Esophagus squamous epithelium (tissue), 5 donors: ENCODE measurements at places on chromosomes 16 and 17.

GRCh38 chr17:33520426-33521330 lies 227.6 kb upstream of the ASIC2 start:
- H3K4me1 ChIP-seq: no peaks in the 10 kb centered on the region
- no peak overlapping the region for H3K4me3 ChIP-seq
- DNase-seq: no peak
- no peak overlapping the region for H3K27ac ChIP-seq
- no peaks in the 10 kb centered on the region for H3K27me3 ChIP-seq

DNA sequence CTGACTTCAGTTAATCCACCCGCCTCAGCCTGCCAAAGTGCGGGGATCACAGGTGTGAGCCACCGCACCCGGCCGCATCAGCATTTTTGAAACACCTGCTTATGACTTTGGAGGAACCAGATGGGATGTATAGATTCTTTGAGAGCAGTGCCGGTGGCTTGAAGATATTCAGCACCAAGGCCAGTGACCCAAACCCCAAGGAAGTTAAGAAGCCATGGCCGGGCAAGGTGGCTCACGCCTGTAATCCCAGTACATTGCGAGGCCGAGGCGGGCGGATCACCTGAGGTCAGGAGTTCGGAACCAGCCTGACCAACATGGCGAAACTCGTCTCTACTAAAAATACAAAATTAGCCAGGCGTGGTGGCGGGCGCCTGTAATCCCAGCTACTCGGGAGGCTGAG lies 43.9 kb downstream of the TRARG1 start:
- H3K4me1 ChIP-seq: no peaks in the 10 kb centered on the region
- H3K27me3 ChIP-seq: no peaks in the 10 kb centered on the region
- H3K36me3 ChIP-seq: no peaks in the 10 kb centered on the region
- H3K4me3 ChIP-seq: no peak overlapping the region
- DNase-seq: no peak

DNA sequence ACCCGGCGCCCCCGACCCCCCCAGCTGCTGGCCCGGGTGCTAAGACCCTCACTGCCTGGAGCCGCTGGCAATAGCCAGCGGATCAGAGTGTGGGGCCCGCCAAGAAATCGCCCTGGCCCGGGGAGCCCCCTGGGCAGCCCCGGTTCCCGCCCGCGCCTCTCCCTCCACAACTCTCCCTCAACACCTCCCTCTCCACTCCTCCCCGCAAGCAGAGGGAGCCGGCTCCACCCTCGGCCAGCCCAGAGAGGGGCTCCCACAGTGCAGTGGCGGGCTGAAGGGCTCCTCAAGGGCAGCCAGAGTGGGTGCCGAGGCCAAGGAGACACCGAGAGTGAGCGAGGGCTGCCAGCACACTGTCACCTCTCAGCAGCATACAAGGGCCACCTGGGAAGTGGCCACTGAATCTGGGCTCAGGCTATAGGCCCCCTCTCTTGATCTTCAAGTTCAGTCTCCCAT lies 385.5 kb downstream of the SEC14L1 start:
- H3K4me3 ChIP-seq: no peak overlapping the region
- H3K27ac ChIP-seq: no peak overlapping the region
- no peak for DNase-seq
- H3K36me3 ChIP-seq: no peaks in the 10 kb centered on the region
- H3K27me3 ChIP-seq: no peaks in the 10 kb centered on the region

GRCh38 chr16:30724641-30725417 lies 23.4 kb upstream of the PHKG2 start:
- peak overlapping the region; percentile 42 for H3K27ac ChIP-seq
- peaks cover 70% of the 10 kb centered on the region for H3K36me3 ChIP-seq
- no peak overlapping the region for H3K4me3 ChIP-seq
- no peaks in the 10 kb centered on the region for H3K4me1 ChIP-seq

GRCh38 chr16:2924901-2925755 lies 13.4 kb downstream of the FLYWCH1 start:
- H3K4me3 ChIP-seq: no peak overlapping the region
- H3K27me3 ChIP-seq: no peaks in the 10 kb centered on the region
- no peak overlapping the region for H3K27ac ChIP-seq
- peaks cover 30% of the 10 kb centered on the region for H3K4me1 ChIP-seq
- DNase-seq: no peak

GRCh38 chr17:57045868-57046704 lies 39.0 kb upstream of the AKAP1 start:
- no peak overlapping the region for H3K27ac ChIP-seq
- H3K27me3 ChIP-seq: no peaks in the 10 kb centered on the region
- H3K4me3 ChIP-seq: peak overlapping the region; percentile 33
- H3K36me3 ChIP-seq: no peaks in the 10 kb centered on the region
- no peaks in the 10 kb centered on the region for H3K4me1 ChIP-seq
- no peak for DNase-seq

- no peak for DNase-seq
- peaks cover 10% of the 10 kb centered on the region for H3K4me1 ChIP-seq
- H3K36me3 ChIP-seq: peaks cover 72% of the 10 kb centered on the region
- no peak overlapping the region for H3K27ac ChIP-seq
Observed at GRCh38 chr17:18017958-18018357, 21.0 kb downstream of the ATPAF2 start.

DNA sequence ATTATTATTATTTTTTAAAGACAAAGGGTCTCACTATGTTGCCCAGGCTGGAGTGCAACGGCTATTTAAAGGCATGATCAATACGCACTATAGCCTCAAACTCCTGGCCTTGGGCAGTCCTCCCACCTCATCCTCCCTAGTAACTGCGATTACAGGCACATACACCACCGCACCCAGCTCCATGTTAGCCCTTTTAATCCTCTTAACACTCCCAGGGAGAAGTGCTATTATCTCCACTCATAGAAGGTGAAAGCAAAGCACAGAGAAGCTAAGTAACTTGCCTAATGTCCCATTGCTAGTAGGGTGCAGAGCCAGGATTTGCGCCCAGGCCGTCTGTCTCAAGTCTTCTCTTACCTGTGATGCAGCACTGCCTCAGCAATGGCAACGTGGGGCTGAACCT lies 5.0 kb downstream of the HAS3 start:
- H3K4me3 ChIP-seq: no peak overlapping the region
- H3K27ac ChIP-seq: no peak overlapping the region
- no peak for DNase-seq
- peaks cover 27% of the 10 kb centered on the region for H3K36me3 ChIP-seq
- peaks cover 71% of the 10 kb centered on the region for H3K4me1 ChIP-seq
- no peaks in the 10 kb centered on the region for H3K27me3 ChIP-seq

DNA sequence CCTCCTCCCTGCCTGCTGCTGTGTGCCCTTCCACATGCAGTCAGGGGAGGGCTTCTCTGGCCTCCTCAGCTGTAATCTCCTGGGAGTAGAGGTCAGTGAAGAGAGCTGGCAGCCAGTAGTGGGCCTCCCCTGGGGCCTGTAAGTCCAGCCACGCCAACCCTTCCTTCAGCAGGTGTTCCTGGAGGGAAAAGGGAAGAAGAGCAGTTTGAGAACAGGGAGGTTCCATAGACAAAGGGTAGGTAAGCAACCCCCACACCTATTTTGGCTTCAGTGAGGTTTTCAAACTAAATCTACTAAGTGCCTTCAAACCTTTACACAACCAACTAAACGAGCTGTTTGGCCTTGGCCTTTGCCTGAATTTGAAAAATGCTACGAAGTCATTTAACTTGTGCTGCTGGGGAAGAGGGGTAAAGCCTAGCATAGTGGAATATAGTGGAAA lies 14.2 kb downstream of the SNF8 start:
- no peak overlapping the region for H3K27ac ChIP-seq
- no peak for DNase-seq
- peaks cover 21% of the 10 kb centered on the region for H3K36me3 ChIP-seq
- no peaks in the 10 kb centered on the region for H3K27me3 ChIP-seq
- H3K4me3 ChIP-seq: no peak overlapping the region
- H3K4me1 ChIP-seq: peaks cover 12% of the 10 kb centered on the region

GRCh38 chr16:641326-642188 lies at the start of gene MCRIP2:
MCRIP2 (plus strand) TSS chr16:641828; CDS start chr16:641992, 164 bp downstream.
- H3K4me1 ChIP-seq: peaks cover 69% of the 10 kb centered on the region
- peak within 1 kb of the TSS; percentile 76 for H3K27ac ChIP-seq
- no peak for DNase-seq
- H3K4me3 ChIP-seq: peak within 1 kb of the TSS; percentile 97

DNA sequence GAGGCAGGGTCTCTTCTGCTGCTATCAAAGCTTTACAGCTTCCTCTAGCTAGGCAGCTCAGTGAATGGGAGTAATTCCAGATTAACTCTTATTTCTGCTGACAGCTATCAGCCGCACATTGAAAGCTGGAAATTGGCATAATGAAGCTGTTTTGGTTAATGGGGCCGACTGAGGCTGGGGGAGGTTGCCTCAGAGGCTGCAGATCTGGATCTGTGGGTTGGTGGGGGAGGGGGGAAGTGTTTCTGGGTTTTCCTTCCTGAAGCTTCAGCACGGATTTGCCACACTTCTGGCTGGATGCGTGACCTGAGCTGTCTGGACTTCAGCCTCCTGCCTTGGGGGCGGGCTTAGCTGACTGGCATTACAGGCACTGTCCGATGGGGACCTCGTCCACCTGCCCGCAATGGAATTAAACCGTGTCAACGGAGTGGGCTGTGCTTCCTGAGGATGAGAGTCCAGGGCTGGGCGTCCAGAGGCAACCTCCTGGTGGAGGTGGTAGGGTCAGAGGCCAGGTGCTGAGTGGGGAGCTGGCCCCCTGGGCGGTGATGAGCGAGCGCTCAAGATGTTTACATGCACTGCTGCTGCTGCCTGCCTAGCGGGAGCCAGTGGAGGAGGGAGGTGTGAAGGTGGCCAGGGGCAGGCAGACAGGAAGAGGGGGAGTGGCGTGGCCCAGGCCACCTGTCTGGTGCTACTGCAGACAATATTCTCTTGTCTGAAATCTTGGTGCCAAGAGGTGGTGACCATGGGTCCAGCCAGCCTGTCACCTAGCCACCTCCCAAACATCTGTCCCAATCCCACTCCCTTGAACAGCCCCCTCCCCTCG lies 6.7 kb upstream of the ABCC3 start:
- no peaks in the 10 kb centered on the region for H3K27me3 ChIP-seq
- no peak for DNase-seq
- no peaks in the 10 kb centered on the region for H3K4me1 ChIP-seq
- H3K27ac ChIP-seq: no peak overlapping the region
- H3K36me3 ChIP-seq: no peaks in the 10 kb centered on the region

DNA sequence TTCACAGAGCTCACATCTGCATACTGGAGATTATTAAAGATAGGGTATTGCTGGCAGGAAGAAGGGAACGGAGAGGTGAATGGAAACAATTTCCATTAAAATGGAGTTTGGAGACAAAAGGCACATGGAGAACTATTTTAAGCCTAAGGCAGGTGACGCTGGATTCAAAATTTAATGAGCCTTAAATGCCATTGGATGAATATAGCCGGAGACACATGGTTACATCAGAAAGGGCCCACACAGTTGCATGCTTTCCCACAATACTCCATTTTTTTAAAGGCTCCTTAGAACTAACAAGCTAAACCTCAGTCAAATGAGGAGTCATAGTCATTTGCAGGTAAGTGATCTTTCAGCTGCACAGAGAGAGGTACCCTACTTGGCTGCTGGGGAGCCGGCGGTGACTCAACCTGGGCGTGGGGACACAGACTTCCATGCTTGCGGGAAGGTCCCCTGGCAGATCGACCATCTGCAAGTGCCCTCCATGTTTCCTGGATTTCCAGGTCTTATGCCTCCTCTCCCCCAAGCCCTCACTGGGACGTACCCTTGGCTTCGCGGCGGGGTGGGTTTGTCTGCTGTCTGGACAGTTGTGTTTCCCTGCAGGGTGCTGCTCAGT lies 259.2 kb downstream of the CBLN1 start:
- no peak for DNase-seq
- no peaks in the 10 kb centered on the region for H3K27me3 ChIP-seq
- no peak overlapping the region for H3K4me3 ChIP-seq
- H3K36me3 ChIP-seq: no peaks in the 10 kb centered on the region

GRCh38 chr16:10641953-10642949 lies 52.5 kb downstream of the TEKT5 start:
- H3K36me3 ChIP-seq: no peaks in the 10 kb centered on the region
- H3K27me3 ChIP-seq: no peaks in the 10 kb centered on the region
- H3K4me3 ChIP-seq: no peak overlapping the region
- H3K4me1 ChIP-seq: peaks cover 7% of the 10 kb centered on the region
- DNase-seq: no peak

DNA sequence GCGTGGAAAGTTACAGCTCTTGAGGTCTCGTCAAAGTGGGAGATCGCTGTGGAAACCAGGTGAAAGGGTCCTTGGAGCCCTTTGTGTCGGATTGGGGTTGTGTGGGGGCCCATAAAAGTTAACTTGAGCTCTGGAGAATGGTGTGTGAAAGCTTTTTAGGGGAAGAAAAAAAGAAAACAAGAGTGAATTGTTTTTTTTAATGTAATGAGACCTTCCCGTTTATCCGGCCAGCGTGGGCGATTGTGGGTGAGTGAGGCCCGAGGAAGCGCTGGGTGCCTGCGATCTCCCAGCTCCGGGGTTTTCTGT lies 150.6 kb downstream of the MSI2 start:
- no peak overlapping the region for H3K27ac ChIP-seq
- peaks cover 25% of the 10 kb centered on the region for H3K36me3 ChIP-seq
- DNase-seq: no peak
- no peak overlapping the region for H3K4me3 ChIP-seq

DNA sequence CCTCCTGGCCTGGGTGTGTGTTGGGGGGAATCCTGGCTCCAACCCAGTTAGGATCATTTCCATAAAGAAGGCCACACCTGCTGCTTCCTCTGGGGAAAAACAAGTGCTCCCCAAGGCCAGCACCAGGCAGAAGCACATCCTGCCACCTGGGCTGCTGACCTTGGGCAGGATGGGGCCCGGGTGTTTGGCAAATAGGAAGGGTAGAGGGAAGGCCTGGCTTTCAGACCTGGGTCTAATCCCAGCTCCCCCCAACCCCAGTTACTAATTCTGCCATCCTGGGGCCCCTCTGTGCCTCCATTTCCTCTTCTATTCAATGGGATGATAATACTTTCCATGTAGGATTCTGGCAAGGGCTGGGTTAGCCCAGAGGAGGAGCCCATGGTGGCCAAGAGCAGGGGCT lies 3.0 kb upstream of the NLRC5 start:
- no peak overlapping the region for H3K4me3 ChIP-seq
- H3K27ac ChIP-seq: no peak overlapping the region
- no peak for DNase-seq
- H3K4me1 ChIP-seq: peaks cover 26% of the 10 kb centered on the region
- H3K27me3 ChIP-seq: no peaks in the 10 kb centered on the region
- no peaks in the 10 kb centered on the region for H3K36me3 ChIP-seq

DNA sequence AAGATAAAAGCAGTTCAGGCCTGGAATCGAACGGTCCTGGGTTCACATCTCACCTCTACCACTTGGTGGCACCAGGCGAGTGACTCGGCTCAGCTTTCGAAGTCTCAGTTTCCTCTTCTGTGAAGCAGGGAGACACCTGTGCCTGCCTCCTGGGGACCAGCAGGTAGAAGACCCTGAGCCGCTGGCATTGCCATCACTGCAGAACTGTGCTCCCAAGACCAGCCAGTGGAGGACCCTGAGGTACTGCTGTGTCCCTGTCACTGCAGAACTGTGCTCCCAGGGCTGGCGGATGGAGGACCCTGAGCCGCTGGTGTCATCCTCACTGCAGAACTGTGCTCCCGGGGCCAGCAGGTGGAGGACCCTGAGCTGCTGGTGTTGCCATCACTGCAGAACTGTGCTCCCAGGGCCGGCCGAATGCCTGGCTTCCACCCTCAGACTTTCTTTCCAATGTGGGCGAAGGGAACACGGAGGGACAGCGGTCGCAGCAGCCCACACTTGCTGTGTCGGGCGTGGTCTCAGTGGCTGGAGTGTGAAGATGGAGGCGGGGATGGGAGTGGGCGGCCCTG lies 8.7 kb upstream of the SLC7A5 start:
- H3K4me3 ChIP-seq: no peak overlapping the region
- DNase-seq: no peak
- H3K27ac ChIP-seq: no peak overlapping the region
- no peaks in the 10 kb centered on the region for H3K36me3 ChIP-seq
- H3K27me3 ChIP-seq: no peaks in the 10 kb centered on the region
- H3K4me1 ChIP-seq: no peaks in the 10 kb centered on the region
